DMS79 (cell line): ENCODE measurements at places on chromosomes 5 and 9.

GRCh38 chr5:65811004-65811403 lies 89.0 kb downstream of the NLN start:
- no peak for DNase-seq

DNA sequence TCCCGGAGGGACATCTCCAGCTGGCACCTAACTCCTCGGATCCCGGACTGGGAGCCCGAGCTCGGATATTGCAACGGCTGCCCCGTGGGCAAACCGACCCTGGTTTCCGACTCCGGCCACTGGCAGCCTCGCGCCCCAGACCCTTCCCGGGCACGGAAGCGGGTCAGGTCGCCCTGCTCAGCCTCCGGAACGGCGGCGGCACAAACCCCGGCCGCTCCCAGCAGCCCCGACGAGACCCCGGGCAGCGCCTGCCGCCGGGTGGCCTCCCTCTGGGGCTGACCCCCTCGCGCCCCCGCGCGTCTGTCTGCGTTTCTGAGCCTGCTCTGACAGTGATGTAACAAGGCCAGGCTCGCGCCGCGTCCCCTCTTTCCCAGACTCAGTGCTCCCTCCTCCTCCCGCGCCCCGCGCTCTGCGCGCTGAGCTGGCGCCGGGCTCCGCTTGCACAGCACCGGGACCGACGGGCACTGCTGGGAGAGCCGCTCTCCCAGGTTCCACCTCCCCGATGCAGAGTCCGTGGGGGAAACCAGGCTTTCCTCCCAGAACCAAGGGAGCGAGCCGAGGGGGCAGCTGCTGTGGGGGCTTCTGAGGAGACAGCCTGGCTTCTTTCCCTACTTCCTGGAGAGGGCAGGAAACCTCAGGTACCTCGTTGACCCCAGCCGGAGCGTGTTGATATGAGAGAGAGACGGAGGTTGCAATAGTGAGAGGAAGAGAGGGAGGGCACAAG lies at the start of gene TMEM215:
TMEM215 (plus strand) TSS at position 373 of the 724 bp plus-strand sequence. CDS start 644 bp downstream, outside the sequence.
- no peak for DNase-seq

GRCh38 chr9:128182893-128183588 lies 8.3 kb downstream of the CIZ1 start:
- no peak for DNase-seq

DNA sequence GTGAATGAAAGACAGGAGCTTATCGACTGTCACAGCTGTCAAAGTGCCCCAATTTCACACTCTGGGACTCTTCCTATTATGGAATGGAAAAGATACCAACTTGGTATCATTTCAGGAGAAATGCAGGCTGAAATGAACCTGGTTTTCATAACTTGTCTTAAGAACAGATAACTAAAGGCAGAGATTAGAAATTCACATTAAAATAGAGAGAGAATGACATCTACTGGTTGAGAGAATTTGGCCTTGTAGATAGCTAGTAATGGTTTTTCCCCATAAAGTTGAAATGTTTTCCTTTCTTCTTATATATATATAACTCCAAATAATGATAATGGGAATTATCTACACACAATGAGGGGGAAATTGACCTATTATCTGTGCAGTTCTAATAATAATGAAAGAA lies 600.2 kb upstream of the CCNG1 start:
- no peak for DNase-seq

- no peak for DNase-seq
Observed at GRCh38 chr5:166068547-166069335, 2222.7 kb upstream of the WWC1 start.

DNA sequence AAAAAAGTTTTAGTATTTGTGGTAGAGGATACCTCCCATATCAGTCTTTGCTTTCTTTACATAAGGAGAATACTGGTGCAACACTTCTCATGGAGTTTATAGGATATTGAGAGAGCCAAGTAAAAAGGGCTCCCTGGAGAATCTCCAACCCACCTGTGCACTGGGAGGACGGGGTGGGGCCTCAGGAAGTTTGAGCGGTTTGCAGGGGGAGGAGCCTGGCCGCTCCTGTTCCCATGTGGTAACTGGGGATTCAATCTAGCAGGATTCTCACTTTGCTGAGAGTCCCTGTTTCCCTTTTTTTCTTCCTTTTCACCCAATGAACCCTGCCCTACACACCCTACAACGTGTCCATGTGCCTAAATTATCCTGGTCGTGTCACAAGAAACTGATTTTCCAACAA lies 82.8 kb downstream of the APTX start:
- DNase-seq, result no peak

- DNase-seq, result no peak
Observed at GRCh38 chr9:71441266-71441665, 319.8 kb upstream of the TRPM3 start.
